ENCODE measurements at places on chromosomes 2 and 18.

- DNase-seq, result no peak
These were observed 22.5 kb upstream of the CDKL4 start for GRCh38 chr2:39266139-39266805.

GRCh38 chr2:166158546-166158945 lies 30.7 kb upstream of the SCN1A start:
- no peak for DNase-seq

DNA sequence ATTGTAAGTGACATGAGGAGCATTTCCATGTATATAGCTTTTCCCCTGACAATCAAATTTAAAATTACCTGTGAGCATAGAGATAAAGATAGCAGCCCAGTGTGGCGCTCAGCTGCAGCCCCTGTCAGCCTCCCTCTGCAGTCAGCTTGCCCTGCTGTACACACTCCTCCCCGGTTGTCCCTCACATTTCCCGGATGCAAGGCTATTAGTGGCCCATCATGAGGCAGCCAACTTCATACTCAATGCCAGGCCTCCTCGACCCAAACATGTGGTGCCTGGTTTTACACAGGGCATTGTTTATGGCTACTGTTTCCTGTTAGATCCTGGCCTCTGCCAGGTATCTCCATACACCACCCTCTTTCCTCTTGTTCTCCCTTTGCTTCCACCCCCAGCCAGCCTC lies 116.1 kb upstream of the SH3BP4 start:
- no peak for DNase-seq

DNA sequence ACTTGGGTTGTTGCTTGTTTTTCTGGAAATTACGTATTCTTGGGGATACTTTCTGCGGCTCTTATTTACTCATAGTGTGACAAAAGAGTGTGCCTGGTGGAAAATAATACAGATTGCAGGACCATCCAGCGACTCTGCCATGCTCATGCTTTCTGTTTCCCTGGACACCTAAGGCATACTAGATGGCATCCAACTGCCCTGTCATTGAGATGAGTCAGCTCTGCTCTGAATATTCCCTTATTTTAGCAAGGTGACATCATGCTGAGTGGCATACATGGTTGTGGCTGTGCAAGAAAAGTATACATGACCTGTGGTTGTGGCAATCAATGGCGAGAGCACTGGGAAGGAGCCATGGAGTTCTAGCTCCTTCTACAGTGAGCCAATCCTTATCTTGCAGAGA lies 471.0 kb downstream of the TMEM182 start:
- no peak for DNase-seq

DNA sequence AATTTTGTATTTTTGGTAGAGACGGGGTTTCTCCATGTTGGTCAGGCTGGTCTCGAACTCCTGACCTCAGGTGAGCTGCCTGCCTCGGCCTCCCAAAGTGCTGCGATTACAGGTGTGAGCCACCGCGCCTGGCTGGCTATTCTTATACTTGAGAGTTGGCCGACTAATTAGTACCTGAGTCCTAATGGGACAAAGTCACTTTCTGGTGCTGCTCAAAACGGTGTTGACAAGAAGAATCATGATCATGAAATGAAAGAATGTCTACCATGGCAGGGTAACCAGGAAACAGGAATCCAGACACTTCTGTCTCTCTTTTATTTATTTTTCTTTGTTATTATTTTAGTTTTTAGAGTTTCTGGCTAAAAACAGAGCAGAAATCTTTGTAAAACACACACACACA lies 54.7 kb upstream of the RAB6D start:
- no peak for DNase-seq

DNA sequence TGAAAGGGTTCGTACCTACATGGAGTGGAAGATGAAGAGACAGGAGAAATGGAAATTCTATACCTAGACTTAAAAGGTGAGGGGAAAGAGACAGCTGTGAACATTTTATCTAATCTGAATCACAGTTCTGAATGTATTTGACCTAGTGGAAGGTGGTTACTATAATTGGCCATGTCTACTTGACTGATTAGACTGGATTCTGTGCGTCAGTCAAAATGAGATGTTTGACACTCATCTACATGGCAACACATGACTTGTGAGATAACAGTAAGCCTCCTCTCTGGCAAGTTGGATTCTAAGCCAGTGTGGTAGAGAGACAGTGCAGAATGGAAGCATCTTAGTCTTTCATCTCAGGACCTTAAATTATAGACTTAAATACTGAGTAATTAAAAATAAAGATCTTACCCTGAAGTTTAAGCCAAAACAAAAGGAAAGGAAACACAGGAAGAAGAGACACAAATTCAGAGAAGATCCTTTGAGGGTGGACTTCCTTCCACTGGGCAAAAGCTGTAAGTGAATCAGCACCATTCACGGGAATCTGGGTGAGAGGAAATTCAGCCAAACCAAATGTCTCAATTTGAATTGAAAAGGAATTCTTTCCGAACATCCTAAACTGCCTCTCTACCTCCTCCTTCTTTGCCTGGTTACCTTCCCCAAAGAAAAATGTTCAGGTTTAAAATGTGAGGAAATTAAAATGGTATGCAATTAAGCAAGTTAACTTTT lies 121.6 kb downstream of the EHBP1 start:
- no peak for DNase-seq

- peak; percentile 12 for DNase-seq
These were observed 4.0 kb upstream of the SLC66A2 start for GRCh38 chr18:79955302-79956075.

GRCh38 chr2:6679471-6679870 lies 186.2 kb downstream of the CMPK2 start:
- DNase-seq, result no peak

DNA sequence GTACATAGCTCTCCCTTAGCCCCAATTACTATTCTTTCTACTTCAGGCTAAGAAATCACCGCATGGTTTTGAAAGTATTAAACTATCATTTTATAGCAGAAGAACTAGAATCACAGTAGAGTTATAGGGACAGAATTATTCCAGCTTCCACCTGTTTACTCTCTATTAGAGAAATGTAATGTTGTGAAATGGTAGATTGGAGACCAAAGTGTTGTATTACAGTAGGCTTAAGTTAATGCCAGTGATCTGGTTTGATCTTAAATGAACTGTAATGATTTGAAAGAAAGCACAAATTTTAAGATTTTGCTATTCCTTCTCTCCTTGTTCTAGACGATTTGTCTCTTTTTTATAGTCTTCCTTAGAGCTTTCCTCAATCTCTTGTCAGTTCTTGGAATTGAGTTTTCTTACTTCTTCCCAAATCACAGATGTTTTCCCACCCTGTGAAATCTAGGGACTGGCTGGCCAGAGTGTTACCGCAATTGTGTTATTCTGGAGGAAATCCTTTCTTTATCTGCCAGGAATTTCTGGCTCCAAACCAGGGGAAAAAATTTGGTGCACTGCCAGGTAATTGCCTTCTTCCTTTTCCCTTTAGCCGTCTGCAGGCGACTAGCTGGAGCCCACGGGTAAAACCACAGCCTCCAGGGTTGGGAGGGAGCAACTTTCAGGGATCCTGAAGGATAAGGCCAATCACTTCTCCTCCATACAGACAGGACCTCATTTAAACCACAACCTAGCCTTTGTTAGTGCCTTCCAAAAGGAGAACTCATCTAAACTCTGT lies 51.7 kb downstream of the NOP58 start:
- no peak for DNase-seq
